ENCODE measurements at places on chromosomes 5 and 9. TPM values are rescaled to one million over a fixed set of nuclear protein-coding genes. Genes with fewer than 3 reads are reported as not detected.

Gene IFNA2
- not detected for total RNA-seq

- DNase-seq: peak; percentile 94
These were observed 58.2 kb upstream of the GGTA1 start for GRCh38 chr9:121557581-121558447.

Gene SETD9
- 9.2 TPM for total RNA-seq

DNA sequence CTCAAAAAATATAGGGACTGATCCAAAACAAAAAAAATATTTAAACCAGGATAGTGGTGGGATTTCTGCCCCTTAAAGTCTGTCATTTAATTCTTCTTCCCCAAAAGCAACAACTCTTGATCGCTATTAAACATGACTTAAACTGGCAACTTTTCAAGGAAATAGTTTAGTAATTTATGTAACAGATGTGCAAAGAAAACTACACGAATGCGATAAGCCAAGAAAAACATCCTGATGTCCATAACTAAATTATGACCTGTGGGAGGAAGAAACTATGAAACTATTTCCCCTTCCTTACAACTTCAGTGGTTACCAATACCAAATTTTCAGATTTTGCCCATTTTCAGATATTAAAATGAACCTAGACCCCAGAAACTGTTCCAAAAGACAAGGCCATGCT is 31.5 kb downstream of the CLINT1 start:
- no peak for DNase-seq

Gene PPP3R2
- not detected for total RNA-seq

Gene AMBP
- 0.55 TPM for total RNA-seq

- no peak for DNase-seq
These were observed 430.6 kb downstream of the PIK3R1 start for GRCh38 chr5:68646144-68646543.

DNA sequence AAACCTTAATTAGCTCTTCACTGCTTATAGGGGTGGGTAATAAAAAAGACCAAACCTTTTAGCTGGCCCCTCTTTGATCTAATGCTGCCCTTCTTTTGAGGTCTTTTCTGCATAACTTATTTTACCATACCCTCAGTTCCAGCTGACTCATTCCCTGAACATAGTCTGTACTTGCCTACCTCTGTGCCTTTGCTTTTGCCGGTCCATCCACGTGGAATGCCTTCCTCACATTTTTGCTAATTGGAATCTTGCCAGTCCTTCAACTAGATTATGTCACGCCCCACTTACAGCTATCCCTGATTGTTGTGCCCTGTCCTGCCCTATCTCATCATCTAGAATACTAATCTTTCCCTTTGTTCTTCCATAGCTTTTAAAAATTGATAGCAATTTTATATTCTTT is 44.2 kb downstream of the FAF2 start:
- DNase-seq: no peak

- no peak for DNase-seq
These were observed 598.2 kb downstream of the PRELID2 start for GRCh38 chr5:145236983-145237382.

Measured in SJCRH30 (cell line).